DMS79 (cell line): ENCODE measurements at places on chromosomes 13 and 19.

DNA sequence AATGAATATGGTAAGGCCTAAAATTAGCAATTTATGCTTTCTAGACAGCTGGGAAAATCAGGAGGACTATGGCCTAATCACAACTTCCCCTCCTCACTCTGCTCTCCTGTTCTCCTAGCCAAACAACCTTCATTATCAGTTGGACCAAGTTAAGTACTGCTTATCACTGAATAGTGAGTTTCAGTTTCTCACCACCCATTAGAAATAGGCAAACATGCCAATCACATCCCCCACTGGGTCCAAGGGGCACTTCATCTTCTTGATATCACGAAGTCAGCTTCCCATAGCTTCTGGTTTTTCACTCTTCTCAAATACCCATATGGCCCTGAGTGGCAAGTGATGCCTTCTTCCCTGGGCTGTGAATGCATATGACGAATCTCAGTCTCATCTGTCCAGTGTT is 689.6 kb downstream of the SLITRK5 start:
- no peak for DNase-seq

- no peak for DNase-seq
Measured at GRCh38 chr13:28489524-28489931, 5.4 kb downstream of the FLT1 start.

GRCh38 chr13:98484289-98485219 is 92.4 kb downstream of the STK24 start:
- peak; percentile 99 for DNase-seq

DNA sequence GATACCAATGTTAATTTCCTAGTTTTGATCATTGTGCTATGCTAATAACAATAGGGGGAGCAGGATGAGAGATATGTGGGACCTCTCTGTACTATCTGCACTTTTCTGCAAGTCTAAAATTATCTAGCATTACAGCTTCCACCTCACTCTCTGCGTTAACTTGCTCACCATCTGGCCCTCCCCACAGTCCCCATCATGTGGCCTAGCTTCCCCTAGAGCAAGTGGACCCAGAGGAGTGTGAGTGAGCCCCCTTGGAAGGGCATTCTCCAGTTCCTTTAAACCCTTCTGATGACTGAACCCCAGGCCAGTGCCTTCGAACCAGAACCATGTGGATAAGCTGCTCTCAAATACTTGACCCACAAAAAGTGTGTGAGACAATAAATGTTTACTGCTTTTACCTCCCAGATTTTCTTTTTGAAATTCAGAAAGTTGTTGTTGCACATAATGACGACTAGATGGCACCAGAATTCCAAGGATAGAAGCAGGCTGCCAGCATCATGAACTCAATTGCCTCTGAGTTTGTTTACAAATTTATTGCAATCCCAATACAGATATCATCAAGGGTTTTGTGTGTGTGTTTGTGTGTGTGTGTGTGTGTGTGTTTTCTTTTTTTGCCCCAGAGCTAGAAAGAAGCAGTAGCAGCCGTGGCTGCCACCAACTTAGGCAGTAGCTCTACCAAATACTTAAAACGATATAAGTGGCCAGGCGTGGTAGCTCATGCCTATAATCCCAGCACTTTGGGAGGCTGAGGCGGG is 49.0 kb upstream of the ZNF780A start:
- DNase-seq, result peak; percentile 44

DNA sequence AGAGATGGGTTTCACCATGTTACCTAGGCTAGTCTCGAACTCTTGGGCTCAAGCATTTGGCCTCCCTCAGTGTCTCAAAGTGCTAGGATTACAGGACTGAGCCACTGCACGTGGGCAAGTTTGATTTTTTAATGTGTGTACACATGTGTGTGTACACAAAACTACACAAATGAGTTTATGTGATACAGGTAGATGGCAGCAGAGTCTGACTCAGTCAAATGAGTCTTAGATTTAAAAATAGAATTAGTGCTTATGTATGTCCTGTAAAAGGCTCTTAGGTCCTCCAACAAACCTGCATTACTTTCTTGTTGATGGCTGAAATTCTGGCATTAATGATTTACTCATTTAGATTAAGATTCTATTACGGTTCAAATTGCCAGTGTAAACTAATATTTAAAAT is 293.7 kb downstream of the PCDH17 start:
- DNase-seq, result no peak

GRCh38 chr13:36528105-36528504 is 95.8 kb downstream of the CCNA1 start:
- no peak for DNase-seq

DNA sequence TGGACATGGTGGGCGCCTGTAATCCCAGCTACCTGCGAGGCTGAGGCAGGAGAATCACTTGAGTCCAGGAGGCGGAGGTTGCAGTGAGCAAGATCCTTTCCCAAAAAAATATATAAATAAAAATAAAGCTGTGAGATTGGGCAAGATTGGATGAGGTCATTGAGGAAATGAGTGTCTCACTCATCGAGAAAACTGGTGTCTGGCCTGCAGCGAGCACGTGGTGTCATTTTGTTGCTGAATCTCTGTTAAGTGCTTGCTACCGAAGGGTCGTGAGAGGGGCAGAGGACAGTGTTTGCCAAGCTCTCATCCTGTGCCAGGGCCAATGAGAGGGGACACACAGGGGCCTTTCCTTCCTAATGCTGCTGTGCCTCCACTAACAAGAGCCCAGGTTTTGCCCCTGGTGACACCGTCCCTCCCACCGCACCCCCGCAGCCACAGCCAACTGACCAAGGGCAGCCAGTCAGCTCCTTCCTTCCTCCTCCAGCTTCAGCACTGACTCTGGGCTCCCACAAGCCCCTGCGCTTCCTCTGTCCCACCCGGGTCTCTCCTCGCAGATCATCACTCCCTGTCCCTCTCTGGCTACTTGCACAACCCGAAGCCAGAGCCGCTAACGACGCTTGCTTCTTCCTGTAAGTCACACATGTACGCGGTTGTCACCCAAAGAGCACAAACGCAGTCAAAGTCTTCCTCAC is 3.2 kb downstream of the POLD1 start:
- DNase-seq, result no peak

- DNase-seq, result no peak
Measured at GRCh38 chr19:7846155-7846646, 16.2 kb downstream of the EVI5L start.

- no peak for DNase-seq
Measured at GRCh38 chr19:50067575-50067974, 41.8 kb downstream of the ZNF473 start.

GRCh38 chr13:79709471-79709870 is 228.5 kb downstream of the NDFIP2 start:
- no peak for DNase-seq

DNA sequence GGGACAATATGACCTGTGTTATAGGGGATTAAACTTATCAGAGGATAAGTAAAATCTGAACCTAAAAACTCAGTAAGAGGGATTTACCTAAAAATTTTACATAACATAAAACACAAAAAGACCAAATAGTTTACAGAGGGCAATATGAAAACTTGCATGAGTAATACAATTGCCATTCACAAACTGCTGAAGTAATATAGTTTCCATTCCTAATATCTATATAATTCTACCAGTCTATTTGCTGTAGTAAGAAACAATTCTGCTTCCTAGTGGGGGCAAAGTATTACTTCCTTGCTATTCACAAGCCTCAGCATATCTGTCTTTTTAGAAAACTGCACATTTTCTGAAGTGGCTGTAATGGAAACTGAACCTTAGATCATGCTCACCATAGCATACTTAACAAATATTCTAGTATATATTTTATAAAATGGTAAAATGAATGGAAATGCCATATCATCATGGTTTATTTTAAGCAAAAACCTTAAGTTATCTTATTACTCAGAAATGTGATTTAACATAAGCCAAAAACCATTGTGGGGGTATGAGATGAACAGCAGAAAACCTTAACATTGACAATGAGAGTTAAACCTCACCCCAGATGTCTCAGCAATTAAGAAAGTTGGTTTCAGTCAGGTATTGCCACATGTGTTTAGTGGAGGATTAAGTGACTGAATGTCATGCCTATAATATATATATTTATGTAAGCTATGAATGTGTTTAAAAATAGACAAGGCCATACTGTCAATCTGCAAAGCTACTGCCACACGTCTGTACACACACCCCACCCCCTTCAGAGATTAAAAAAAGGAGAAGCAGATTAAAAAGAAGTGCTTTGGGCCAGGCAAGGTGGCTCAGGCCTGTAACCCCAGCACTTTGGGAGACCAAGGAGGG is 136.8 kb downstream of the MIPEP start:
- DNase-seq, result no peak

DNA sequence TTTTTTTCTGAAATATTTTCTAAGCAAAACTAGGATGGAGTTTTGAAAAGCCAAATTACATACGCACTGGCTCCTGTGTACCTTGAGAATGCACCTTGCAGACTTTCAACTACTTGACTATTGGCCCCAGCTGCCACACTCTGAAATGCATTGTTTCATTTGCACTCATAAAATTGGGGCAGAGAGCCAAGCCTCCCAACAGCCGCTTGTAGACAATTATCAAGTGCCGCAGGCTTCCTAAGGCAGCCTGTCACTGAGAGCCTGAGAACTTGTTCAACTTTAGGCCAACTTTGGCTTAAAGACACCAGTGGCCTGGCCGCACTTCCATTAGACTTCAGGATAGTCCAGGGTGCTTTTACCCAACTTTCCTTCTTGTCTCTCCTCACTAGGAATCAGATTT is 115.7 kb upstream of the STARD13 start:
- DNase-seq, result peak; percentile 86

DNA sequence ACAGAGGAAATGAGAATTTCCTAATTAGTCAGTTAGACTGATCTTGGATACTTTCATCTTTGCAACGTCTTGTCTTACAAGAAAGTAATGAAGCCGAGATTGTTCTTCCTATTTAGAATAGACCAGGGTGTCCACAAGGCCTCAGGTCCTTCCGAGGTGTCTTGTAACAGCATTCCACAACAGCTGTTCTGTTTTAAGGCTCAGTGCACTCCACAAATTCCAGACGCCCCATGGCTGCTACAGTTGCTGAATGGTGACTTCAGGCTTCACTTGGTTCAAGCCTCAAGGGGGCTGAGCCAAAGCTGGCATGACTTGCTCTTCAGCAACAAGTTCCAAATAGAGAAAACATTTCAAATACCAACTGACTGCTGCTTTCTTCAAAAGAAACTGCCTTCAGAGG is 143.4 kb downstream of the SHISA2 start:
- DNase-seq, result no peak

DNA sequence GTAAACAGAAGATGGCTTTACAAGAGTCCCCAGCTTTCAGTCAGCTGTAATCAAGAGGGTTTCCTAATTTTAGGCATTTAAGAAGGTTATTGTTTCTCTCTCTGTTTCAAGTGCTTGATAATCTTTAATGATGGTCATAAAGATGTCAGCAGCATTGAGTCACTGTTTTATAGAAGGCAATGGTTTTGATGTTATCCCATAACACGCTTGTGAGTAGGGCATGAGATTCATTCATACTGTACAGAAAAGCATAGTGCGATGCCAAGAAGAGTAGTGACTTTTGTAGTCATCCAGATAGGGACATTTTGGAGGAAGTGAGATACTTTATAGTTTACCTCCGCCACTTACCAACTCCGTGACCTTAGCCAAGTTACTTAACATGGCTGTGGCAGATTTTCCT is 364.2 kb upstream of the SLC10A2 start:
- peak; percentile 98 for DNase-seq

DNA sequence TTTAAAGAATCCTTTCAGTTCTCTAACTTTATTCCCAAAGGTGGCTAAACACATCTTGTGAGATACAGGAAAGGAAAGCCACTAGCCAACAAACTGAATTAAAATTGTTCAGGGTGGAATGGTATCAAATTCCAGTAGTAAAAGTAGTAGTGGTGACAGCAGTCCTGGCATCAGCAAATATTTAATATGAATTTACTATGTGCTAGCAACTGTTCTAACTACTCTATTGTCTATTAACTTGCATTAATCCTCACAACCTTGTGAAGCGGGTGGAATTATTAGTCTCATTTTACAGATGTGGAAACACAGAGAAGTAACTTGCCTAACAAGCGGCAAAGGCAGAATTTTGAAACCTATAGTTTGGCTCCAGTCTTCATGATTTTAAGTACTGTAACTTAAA is 130.1 kb downstream of the KLF12 start:
- DNase-seq, result no peak

DNA sequence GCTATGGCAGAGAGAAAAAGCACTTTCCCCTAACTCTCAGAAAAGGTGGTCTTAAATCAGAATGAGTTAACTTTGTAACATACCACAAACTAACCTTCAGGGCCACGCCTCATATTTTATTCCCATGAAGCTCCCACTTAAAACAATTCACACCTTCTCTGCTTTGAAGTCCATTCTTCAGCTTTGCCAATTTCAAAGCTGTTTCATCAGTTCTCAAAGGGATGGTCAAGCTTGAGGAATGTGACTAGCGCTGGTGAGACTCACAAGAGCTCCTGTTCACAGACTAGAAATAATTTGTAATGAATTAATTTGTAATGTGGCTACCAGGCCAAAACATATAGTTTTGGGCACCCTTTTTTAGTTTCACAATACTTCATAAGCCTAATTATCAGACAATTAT is 68.2 kb downstream of the STK24 start:
- no peak for DNase-seq

DNA sequence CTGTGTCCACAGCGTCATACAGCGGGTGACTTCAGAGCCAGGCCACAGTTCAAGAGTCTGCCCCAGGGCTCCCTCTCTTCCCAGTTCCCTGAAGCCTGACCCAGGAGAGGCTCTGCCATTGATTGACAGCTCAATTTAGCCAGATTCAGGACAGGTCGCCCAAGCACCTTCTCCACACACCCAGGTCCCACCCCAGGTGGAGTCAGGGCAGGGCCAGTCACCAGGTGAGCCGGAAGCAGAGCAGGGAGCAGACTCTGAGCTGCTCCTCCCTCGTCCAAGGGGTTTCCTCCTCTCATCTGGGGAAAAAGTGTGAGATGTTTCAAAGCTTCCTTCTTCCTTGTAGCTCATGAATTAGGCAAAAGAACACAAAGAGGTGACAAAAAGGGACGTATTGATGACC is 5.6 kb downstream of the CEACAM7 start:
- DNase-seq, result no peak

- DNase-seq, result no peak
Measured at GRCh38 chr19:955803-956765, 28.1 kb upstream of the WDR18 start.

GRCh38 chr13:77448689-77449088 is 86.8 kb upstream of the SCEL start:
- DNase-seq, result no peak

- no peak for DNase-seq
Measured at GRCh38 chr13:29411481-29411880, 184.0 kb downstream of the SLC7A1 start.

GRCh38 chr13:91162180-91162579 is 185.3 kb upstream of the MIR17HG start:
- DNase-seq, result no peak

DNA sequence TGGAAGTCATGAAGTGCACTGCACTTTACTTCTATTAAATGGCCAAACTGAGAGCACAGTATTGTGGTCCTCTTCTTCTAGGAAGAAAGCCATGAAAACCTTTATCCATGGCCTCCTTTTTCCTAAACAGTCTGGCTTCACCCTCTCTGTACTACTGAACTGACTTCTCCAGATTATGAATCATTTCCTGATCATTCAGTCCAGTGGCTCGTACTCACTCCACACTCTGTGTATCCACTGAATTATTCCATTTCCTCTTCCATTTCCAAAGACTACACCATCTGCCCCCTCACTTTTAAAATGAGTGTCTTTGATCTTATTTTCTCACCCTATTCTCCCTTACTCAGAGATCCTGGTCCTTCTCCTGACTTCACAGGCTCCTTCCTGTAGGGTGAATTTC is 29.7 kb upstream of the FREM2 start:
- DNase-seq, result no peak

GRCh38 chr19:16201011-16201391 is 3.3 kb downstream of the AP1M1 start:
- no peak for DNase-seq

GRCh38 chr13:73040484-73040883 is 18.3 kb upstream of the KLF5 start:
- no peak for DNase-seq
